ENCODE measurements at places on chromosomes 4 and X.

GRCh38 chr4:100742045-100742444 lies 224.2 kb upstream of the EMCN start:
- no peak for DNase-seq

DNA sequence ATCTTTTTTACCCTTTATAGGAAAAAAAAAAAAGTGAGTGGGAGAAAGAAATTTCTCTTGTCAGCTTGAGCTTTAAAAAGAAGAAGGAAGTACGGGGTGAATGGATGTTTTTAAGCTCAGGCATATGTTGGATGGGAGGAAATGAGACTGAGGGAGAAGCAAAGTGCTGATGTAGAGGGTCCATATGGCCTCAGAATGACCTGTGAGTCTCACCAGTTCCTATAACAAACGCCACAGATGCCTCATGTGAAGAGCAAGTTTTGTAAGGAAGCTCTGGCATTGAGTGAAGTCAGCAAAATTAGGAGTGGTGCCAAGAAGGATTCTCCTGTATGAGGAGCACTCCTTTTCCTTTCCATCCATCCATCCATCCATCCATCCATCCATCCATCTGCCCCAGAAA lies 214.6 kb downstream of the PTTG2 start:
- no peak for DNase-seq

DNA sequence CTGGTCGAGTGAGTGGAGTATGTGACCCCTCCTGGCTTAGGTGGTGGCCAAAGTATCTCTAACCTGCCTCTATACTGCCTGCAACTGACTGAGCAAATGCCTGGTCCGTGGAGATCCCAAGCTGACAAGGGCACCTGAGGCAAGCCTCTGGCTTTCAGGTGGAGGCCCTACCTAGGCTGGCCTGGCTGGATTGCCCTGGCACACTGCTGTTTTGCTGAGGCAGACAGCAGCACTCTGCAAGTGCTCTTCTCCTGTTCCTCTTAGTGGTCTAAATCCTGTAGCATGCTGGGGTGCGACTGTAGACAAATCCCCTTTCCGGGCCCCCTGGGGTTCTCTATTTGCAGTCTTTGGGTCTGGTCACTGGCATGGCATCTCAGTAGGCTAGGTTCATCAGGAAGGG lies 44.8 kb downstream of the PNMA5 start:
- no peak for DNase-seq

DNA sequence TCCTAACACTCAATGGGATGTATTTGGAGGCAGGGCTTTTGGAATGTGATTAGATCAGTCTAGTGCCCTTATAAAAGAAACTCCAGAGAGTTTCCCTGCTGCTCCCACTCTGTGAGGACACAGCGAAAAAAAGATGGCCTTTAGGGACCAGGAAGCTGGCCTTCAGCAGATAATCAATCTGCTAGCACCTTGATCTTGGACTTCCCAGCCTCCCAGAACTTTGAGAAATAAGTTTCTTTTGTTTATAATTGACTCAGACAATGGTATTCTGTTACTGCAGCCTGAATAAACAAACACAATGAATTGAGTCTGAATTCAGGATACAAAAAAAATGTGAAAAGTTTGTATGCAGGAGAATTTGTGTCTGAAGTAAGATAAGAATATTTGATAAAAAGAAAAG lies 842.1 kb downstream of the FSTL5 start:
- no peak for DNase-seq

GRCh38 chr4:121358473-121358872 lies 22.3 kb downstream of the QRFPR start:
- DNase-seq: no peak

GRCh38 chr4:97457253-97457652 lies 686.0 kb downstream of the STPG2 start:
- DNase-seq: no peak

GRCh38 chr4:3388471-3389232 lies 53.1 kb upstream of the HGFAC start:
- no peak for DNase-seq

GRCh38 chr4:136476753-136477152 lies 1055.5 kb downstream of the PCDH18 start:
- no peak for DNase-seq

- no peak for DNase-seq
Measured at GRCh38 chr4:119707336-119707735, 78.7 kb upstream of the PDE5A start.

- no peak for DNase-seq
Measured at GRCh38 chrX:55357236-55357635, 92.5 kb upstream of the PAGE3 start.

GRCh38 chr4:177256950-177257349 lies 52.7 kb upstream of the NEIL3 start:
- DNase-seq: no peak

DNA sequence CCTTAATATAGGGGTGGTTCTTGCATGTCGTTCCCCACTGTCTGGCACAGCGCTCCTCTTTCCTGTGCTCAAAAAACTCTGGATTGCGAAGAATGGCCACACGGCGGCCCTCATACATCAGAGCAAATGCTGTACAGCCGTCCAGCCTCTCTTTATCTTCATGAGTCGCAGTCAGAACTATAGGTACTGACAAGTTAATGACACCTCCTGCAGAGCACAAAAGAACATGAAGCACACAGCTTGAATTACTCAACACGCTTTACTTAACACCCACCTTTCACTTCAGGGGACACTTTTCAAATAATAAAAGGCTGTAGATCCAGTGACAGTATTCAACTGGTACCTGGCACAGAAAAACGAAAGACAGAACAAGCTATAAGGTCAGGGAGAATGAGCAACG lies 65.3 kb downstream of the PAPSS1 start:
- DNase-seq: peak; percentile 64

- DNase-seq: no peak
Measured at GRCh38 chr4:95508421-95508820, 40.4 kb downstream of the UNC5C start.

GRCh38 chr4:105677709-105678108 lies 30.8 kb downstream of the INTS12 start:
- peak; percentile 63 for DNase-seq

- DNase-seq: no peak
Measured at GRCh38 chrX:108468486-108468885, 28.8 kb downstream of the COL4A5 start.

DNA sequence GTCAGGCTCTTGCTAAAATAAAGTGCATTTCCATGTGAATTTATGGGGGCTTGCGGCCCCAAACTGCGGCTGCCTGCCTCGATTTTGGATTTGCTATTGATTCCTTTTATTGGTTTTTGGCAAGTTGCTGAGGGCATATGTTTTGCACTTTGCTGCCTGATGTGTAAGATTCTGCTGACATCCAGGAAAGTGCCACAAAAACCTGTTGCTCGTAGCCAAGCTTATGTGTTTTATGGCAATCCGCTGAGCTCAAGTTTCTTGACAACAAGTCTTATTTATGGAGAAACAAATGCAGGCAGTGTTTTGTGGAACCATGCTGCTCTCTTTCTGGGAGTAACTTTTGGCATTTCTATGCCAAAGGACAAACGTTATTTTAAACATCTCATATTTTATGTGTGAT lies 97.3 kb upstream of the DDIT4L start:
- DNase-seq: no peak

- DNase-seq: peak; percentile 96
Measured at GRCh38 chr4:137531986-137532868, at the start of gene PCDH18. PCDH18 (minus strand) TSS chr4:137532494; CDS start chr4:137532088, 406 bp downstream.

GRCh38 chr4:2105559-2105958 lies 46.4 kb downstream of the NAT8L start:
- no peak for DNase-seq

GRCh38 chr4:7894677-7895181 lies 44.9 kb downstream of the AFAP1 start:
- no peak for DNase-seq

GRCh38 chrX:48461830-48462229 lies 8.2 kb downstream of the SLC38A5 start:
- no peak for DNase-seq

DNA sequence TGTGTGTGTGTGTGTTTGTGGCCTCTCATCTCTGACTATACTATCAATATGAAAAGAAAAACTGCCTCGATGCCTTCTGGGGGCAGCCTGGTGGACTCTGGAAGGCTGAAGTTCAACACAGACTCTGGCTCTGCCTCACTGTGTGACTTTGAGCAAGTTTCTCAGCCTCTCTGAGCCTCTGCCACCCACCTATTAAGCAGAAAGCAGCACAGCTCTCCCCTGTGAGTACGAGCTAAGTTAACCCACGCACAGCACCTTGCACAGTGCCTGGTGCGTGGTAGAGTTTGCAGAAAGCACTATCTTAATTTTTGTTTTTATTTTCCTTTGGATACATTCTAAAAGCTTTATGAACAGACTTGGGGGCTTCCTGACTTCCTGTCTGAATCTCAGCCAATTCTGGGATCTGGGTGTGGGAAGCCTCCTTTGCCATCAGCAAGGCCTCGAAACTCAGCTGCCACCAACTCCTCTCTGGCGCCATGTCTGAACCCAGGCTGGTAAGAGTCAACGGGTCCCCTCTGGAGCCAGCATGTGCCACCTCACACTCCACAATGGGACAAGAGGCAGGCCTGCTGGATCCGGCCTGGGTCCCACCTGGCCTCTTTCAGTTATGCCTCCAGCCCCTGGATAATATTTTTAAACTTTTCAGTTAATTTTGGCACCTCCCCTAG lies 57.3 kb downstream of the JAKMIP1 start:
- DNase-seq: no peak

GRCh38 chr4:183300070-183300469 lies 20.0 kb downstream of the CLDN22 start:
- DNase-seq: no peak

DNA sequence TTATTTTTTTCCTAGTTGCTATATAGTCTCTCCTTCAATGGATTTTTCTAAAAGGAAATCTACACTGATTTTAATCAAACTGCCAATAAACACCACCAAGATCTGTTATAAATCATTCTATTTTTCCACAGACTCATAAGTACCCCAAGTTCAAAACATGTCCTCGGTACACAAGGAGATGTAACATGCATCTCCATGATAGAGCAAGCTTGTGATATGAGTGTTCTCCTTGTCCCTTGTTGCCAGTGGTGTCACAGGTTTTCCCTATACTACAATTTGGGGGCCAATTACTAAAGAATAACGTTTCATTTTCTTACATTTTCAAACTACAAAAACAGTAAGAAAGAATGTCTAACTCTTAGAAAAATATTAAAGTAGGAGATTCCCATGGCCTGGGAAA lies 491 bp downstream of the ARHGEF6 start:
- DNase-seq: no peak

GRCh38 chrX:15721911-15722310 lies 16.2 kb upstream of the CA5B start:
- no peak for DNase-seq

- no peak for DNase-seq
Measured at GRCh38 chr4:146142768-146143167, 32.8 kb upstream of the LSM6 start.

GRCh38 chr4:48027653-48028052 lies 11.1 kb downstream of the NIPAL1 start:
- no peak for DNase-seq

DNA sequence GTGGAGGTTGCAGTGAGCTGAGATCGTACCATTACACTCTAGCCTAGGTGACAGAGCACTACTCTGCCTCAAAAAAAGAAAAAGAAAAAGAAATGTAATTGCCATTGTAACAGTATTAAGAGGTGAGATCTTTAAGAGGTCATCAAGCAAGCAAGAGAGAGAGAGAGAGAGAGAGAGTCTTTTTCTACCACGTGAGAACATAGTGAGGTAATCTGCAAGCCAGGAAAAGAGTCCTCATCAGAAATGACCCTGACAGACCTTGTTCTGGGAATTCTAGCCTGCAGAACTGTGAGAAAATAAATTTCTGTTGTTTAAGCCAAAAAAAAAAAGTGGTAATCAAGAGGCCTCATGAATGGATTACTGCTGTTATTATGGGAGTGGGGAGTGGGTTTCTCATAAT lies 14.9 kb downstream of the GPKOW start:
- DNase-seq: no peak

GRCh38 chr4:164058776-164059445 lies 564.4 kb downstream of the TMA16 start:
- DNase-seq: no peak

GRCh38 chrX:68146054-68146453 lies 287.2 kb downstream of the OPHN1 start:
- peak; percentile 63 for DNase-seq

GRCh38 chr4:149747646-149748045 lies 68.0 kb downstream of the IQCM start:
- DNase-seq: no peak

GRCh38 chr4:13546142-13546940 lies 2.0 kb upstream of the NKX3-2 start:
- no peak for DNase-seq

- no peak for DNase-seq
Measured at GRCh38 chrX:112867570-112867969, 26.9 kb upstream of the AMOT start.

GRCh38 chr4:186013419-186014186 lies 55.4 kb upstream of the TLR3 start:
- peak; percentile 65 for DNase-seq

DNA sequence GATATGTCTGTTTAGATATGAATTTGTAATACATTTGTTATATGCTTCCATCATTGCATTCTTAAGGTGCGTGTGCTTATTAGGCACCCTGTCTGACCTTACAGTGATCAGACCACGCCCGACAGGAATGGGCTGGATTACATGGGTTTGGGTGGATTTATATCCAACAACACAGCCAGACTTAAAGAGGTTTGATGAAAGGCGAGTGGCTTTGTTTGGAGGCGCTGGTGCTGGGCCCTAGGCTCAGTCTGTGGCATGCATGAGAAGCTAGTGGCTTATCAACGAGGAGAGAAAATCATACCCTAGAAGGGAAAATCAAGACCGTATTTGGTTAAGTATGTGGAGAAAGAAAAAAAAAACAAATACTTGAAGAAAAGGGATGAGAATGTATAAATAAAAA lies 80.7 kb downstream of the STOX2 start:
- DNase-seq: no peak

GRCh38 chr4:82430964-82431745 lies 765 bp downstream of the ENOPH1 start:
- DNase-seq: peak; percentile 54

- DNase-seq: no peak
Measured at GRCh38 chr4:110636680-110637407, 14.0 kb upstream of the PITX2 start.

DNA sequence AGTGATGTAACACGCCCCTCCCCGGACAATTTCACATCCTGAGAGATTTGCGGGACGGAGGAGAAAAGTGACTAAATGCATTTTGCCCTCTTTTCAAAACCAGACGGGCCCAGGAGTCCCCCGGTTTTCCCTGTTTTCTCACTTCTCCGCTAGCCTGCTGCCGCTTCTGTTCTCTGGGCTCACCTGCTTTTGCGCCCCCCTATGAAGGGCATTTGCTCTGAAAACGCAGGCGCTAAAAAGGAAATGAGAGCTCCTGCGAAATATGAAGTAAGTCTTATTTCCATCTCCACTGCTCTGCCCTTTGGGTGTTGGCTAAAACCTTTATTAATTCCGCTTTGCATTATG lies 613 bp upstream of the TMEM47 start:
- DNase-seq: no peak
